Stimulated activated CD8-positive, alpha-beta memory T cell treated with anti-CD3 and anti-CD28 coated beads, Interleukin-4, amount 100 ng/mL, for 24 hours (primary cell): ENCODE measurements at places on chromosomes 7 and 10.

GRCh38 chr10:6279540-6280267, 77.0 kb downstream of the PFKFB3 start:
- DNase-seq: no peak

DNA sequence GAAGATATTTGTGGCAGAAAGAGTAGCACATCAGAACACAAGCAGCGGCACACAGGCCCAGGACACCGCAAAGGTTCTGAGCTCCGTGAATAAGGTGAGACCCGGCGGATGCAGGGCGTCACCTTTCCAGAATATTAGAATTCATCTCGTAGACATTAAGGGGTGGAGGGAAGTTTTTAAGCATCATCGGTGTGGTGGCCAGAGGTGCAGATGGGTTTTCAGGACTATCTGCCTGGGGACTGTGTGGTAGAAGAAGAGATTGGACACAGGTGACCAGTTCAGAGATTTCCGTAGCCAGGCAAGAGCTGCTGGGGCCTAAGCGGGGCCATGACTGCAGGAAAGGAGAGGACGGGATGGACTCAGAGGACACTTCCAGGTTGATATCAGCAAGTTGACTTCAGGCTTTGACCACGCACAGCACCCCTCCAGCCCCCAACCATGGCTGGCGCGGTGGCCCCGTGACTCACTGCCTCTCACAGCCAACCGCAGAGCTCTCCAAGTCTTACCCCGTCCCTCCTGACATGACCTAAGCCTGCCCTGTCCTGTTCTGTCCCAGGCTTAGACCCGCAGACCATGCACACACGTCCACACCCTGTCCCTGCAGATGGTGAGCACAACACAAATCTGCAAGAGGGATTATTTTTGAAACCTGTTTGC, 97.2 kb downstream of the OAT start:
- no peak for DNase-seq

GRCh38 chr10:99661377-99661763, 2.1 kb downstream of the ENTPD7 start:
- DNase-seq: no peak

- no peak for DNase-seq
Measured at GRCh38 chr7:41700044-41700471, 2.8 kb downstream of the INHBA start.

- no peak for DNase-seq
Measured at GRCh38 chr7:98992076-98992475, 113.7 kb downstream of the TRRAP start.

DNA sequence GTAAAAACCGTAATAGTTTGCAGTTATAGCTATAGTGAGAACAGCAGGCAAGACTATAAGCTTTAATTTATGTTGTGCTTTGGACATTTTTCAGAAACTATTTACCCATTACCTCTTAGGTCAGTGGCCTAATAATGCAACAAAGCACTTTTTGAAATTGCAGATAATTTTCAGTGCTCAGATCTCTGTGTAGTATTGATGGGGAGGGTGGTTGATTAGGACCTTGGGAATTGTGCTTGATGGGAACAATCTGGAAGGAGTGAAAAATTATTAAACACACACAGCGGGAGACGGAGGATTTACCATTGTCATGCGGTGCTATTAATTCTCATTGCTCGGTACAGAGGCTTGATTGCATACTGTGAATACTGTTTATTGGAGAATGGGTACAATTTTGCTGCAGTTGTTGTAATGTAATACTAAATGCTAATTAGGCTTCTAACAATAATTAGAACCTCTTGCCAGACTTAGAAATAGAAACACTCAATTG, 304.8 kb downstream of the LRMDA start:
- DNase-seq: no peak

DNA sequence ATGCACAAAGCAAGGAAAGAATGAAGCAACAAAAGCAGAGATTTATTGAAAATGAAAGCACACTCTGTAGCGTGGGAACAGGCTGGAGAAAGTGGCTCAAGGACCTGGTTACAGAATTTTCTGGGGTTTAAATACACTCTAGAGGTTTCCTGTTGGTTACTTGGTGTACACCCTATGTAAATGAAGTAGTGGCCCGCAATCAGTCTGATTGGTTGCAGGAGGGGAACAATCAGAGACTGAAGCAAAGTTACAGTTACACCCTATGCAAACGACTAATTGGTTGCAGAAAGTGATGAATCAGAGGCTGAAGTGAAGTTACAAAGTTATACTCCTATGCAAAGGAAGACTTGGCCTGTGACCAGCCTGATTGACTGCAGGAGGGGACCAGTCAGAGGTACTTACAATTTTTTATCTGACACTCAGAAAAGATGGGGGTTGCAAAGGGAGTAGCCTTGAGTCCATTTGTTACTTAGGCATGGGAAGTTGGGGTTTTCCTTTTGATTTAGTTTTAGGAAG, 3.6 kb upstream of the MTPN start:
- DNase-seq: peak; percentile 25

DNA sequence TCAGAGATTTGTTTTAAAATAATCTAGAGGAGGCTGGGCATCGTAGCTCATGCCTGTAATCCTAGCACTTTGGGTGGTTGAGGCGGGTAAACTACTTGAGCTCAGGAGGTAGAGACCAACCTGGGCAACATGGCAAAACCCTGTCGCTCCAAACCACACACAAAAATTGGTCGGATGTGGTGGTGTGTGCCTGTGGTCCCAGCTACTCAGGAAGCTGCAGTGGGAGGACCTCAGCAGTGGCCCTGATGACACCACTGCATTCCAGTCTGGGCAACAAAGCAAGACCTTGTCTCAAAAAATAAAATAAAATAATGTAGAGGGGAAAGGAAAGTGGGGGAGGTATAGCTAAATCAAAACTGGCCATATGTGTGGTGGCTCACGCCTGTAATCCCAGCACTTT, 13.9 kb upstream of the PPP3CB start:
- no peak for DNase-seq

DNA sequence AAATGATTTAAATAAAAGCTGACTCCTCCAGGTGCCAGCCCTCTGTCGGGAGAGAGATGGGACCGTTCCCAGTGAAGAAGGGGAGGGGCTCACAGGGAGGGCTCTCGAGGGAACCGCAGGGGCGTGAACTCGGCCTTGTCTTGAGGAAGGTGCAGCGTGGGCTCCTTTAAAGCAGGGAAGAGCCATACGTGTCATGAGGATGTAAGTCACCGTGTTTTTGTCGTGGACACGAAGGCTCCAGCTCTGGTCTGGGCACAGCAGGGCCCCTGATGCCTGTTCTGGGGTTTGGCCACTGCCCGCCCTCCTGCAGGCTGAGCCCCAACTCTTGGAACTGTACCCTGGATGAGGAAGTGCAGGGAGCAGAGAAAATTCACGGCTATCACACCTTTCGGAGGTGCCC, 45.0 kb downstream of the JAKMIP3 start:
- no peak for DNase-seq

DNA sequence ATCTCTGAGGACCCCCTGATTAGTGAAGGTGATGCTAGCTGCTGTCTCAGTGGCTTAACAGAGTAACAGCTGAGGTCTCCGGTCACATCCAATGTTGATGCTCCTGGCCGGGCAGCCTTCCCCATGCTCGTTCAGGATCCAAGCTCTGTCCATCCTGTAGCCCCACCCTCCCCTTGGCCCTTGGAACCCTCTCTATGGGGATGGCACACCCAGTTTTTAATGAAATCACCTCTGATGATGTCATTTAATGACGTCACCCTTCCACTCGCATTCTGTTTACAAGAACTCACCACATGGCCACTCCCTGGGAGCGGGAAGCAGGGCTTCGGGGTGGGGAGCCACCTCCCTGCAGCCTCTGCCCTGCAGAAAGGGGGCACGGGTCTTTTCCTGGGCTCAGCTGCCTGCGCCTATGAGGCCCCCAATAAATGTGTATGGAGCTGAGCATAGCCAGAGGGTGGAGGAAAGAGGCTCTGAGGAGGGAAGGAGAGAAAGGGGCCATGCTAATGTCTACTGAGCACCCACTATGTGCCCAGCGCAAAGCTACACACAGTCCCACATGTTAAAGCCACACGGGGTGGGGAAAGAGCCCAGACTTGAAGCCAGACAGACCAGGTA, 95.5 kb downstream of the OAT start:
- no peak for DNase-seq

- no peak for DNase-seq
Measured at GRCh38 chr7:105932835-105933477, 30.1 kb upstream of the CDHR3 start.

DNA sequence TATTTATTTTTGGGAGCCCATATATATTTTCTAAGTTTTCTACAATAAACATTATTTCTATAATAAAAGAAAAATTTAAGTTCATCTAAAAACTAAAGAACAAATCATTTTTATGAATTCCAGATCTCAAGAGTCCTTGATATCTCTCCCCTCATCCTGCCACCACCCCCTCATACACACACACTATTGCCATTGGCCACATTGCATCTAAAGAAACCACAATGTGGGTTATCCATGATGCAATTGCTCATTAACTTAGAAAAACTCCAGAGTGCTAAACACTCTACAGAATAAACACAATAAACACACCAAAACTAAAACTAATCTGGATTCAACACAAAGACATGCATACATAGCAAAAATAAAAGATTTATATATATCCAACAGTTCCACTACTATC, 37.8 kb downstream of the FAM13C start:
- no peak for DNase-seq

DNA sequence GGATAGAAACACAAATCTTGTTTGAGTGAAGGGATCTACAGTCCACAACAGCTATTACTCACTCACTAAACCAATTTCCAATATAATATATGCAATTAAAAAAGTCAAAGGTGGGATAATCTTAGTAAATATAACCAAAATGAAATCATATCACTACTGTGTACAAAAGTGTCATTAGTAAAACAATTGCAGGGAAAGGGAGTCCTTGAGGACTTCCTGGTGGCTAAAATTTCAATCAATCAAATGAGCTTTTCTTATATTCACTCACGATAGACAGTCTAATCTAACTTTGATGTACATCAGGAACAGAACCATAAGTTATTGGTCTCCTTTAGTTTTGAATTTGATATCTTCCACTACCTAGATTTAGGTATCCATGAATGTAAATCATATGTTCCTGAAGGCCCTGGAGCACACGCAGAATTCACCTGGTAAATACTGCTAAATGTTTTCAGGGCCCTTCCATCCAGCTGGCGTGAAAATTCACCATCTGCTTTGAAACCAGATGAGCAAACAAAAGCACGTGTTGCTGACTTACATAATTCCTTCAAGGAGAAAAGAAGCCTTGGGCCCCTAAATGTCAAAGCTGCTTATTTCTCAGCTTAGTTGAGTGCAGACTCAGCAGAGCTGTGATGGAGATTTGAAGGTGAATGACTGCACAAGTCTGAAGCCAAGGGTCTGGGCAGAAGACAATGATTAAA, 159.3 kb upstream of the TMEM196 start:
- no peak for DNase-seq

DNA sequence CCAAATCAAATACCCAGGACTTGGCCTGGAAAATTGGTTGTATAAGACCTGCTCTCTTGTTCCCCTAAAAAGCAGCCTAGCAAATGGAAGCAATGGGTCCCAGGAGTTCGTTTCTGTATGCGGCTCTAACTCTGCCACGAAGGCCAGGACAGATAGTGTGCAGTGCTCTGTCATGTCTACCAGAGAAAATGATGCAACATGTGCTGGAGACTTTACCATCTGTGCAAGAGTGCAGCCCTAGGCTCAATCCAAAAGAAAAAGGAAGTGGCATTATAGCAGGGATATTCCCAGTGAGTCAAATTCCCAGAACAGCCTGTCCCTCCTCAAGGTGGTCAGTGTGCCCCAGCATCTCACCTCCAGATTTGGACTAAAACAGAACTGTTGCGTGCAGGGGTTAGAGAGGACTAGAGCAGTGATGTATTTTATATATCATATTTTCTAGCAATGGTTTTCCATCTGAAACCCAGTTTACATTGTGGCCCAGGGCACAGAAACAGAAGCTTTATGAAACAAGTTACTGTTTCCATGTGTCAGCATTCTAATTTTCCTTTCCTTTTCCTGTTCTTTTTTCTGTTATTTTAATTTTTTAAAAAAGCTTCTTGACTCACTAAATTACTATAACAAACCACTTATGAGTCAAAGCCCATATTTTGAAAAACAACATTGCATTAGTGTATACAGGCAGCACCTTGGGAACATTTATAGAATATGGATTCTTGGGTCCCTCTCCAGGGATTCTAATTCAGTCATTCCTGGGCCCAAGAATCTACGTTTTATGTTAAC, 311.2 kb downstream of the RNLS start:
- DNase-seq: no peak

- DNase-seq: no peak
Measured at GRCh38 chr7:33129806-33130153, 416 bp downstream of the BBS9 start.

DNA sequence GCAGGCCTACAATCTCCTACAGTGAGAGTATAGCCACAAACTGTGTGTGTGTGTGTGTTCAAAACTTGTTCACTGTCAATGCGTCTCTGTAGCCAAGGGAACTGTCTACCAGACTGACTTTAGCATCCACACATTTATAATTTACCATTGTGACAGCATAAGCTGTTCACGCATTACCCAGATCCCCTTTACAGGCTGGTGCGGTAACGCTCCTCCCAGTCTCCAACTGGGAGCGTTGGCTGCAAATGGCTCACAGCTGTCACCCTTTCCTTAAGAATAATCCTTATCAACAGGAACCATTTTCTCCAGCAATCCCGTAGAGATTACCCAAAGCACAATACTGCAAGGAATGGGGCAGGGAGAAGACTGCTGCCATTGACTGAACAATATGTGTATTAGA, 199.5 kb downstream of the GPAM start:
- DNase-seq: no peak

DNA sequence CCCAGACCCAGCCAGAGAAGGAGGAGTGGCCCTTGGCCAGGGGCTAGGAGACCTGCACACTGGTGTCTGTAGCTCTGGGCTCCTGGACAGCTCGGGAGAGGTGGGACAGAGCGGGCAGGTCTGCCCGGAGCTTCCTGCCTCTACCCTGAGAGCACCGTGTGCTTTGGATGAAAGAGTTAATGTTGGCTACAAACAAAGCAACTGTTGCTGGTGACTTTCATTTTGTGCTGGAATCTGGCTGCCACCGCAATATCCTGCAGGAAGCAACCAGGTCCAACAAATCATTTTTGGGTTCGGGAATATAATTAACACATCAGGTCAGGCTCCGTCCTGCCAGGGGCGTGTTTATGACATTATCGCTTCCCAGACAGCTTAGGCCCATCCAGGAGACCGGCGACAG, 441.8 kb upstream of the MKI67 start:
- DNase-seq: no peak

GRCh38 chr7:24979470-24979862, 512 bp downstream of the OSBPL3 start:
- DNase-seq: peak; percentile 70

GRCh38 chr10:14508725-14509124, 178.0 kb upstream of the FRMD4A start:
- no peak for DNase-seq
